Small intestine (tissue), 16 donors: ENCODE measurements at places on chromosomes 2 and 18. TPM values are rescaled to one million over a fixed set of nuclear protein-coding genes. Genes with fewer than 3 reads are reported as not detected.
A peak's percentile ranks its signal among the peaks of the same experiment; 100 is the strongest.

DNA sequence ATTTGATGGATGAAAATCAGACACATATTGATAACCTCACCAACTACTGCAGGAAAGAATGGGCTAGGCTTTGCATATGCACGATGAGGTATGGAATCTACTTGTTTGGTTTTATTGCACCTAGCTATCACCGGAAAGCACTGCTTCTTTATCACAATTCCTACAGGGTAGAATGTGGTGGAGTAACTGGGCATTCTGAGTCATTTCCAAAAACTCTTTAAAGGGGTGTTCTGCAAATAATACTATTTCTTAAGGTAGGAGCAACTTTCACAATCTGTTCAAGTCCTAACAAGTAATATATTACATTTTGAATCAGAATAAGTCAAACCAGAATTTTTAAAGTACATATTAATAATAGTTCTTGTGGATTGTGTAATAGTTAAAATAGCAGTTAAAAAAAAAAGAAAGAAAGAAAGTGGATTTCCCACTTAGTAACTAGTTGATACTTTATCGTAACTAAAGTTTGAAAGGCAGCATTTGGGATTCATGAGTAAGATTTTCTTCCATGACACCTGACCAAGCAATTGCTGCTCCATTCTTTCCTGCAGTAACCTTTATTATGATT, 40.5 kb downstream of the INO80C start:
- no peak for DNase-seq
- no peak overlapping the region for H3K27ac ChIP-seq
- H3K27me3 ChIP-seq = no peaks in the 10 kb centered on the region
- peaks cover 3% of the 10 kb centered on the region for H3K4me1 ChIP-seq
- no peaks in the 10 kb centered on the region for H3K36me3 ChIP-seq

- no peak overlapping the region for H3K4me3 ChIP-seq
- no peaks in the 10 kb centered on the region for H3K27me3 ChIP-seq
- H3K27ac ChIP-seq = no peak overlapping the region
- no peaks in the 10 kb centered on the region for H3K4me1 ChIP-seq
- DNase-seq = no peak
These were observed 352.4 kb downstream of the PTPRM start for GRCh38 chr18:7919565-7919964.

DNA sequence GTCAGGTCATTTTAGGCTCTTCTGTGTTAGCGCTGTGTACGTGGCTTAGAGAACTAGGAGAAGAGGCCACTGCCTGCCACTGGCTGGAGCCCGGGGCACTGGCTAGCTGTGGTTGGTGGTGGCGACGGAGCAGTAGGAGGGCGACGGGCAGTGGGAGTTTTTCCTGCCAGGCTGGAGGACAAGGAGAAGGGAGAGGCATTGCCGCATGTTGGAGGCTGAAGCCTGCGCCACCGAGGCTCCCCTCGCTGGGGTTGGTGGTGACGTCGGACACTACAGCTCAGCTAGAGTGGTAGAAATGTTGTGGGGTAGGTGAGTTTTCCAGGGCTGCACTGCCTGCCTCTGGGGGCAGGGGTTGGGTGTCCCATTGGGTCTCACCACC, 41.7 kb upstream of the IMP4 start:
- H3K27me3 ChIP-seq = no peaks in the 10 kb centered on the region
- no peaks in the 10 kb centered on the region for H3K4me1 ChIP-seq
- DNase-seq = no peak
- no peak overlapping the region for H3K4me3 ChIP-seq

- H3K27me3 ChIP-seq = no peaks in the 10 kb centered on the region
- no peak overlapping the region for H3K4me3 ChIP-seq
- H3K36me3 ChIP-seq = no peaks in the 10 kb centered on the region
- DNase-seq = no peak
- H3K4me1 ChIP-seq = no peaks in the 10 kb centered on the region
These were observed 34.4 kb downstream of the CYP27C1 start for GRCh38 chr2:127185705-127186104.

GRCh38 chr2:70123051-70123828, 36.0 kb downstream of the PCBP1 start:
- H3K4me3 ChIP-seq = peak overlapping the region; percentile 93
- no peaks in the 10 kb centered on the region for H3K36me3 ChIP-seq
- H3K4me1 ChIP-seq = no peaks in the 10 kb centered on the region

GRCh38 chr2:134324947-134325346, 71.1 kb downstream of the MGAT5 start:
- H3K27ac ChIP-seq = no peak overlapping the region
- H3K4me1 ChIP-seq = no peaks in the 10 kb centered on the region
- no peaks in the 10 kb centered on the region for H3K27me3 ChIP-seq
- no peak overlapping the region for H3K4me3 ChIP-seq
- no peaks in the 10 kb centered on the region for H3K36me3 ChIP-seq

DNA sequence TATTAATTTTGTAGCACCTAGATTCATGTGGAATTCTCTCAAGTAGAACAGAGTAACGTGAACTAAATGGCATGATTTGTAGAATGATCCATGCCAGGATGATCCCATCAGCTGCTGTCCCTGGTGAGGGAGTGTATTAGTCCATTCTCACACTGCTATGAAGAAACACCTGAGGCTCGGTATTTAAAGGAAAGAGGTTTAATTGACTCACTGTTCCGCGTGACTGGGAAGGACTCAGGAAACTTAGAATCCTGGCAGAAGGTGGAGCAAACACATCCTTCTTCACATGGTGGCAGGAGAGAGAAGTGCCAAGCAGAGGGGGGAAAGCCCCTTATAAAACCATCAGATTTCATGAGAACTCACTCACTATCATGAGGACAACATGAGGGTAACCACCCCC, 312.6 kb downstream of the PTPRM start:
- no peak overlapping the region for H3K27ac ChIP-seq
- H3K36me3 ChIP-seq = no peaks in the 10 kb centered on the region
- no peak overlapping the region for H3K4me3 ChIP-seq
- no peaks in the 10 kb centered on the region for H3K4me1 ChIP-seq

DNA sequence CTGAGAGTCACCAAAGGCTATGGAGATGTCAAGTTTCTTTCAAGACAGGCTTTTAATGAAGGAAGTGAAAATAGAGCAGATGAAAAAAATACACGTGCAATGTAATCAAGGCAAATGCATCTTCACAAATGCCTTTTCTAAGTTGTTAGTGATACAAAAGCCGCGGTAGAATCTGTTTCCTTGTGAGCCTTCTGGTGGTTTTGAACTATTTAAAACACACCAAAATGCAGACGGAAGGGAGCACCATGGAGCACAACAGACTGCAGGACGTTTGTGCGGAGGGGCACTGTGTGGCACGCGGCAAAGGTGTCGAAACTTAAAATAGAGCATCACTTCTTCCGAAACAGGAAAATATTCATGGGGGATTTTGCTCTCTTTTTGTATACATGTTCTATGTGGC, 65.0 kb upstream of the BOD1L2 start:
- H3K27ac ChIP-seq = no peak overlapping the region
- peaks cover 2% of the 10 kb centered on the region for H3K4me1 ChIP-seq
- H3K4me3 ChIP-seq = no peak overlapping the region
- no peaks in the 10 kb centered on the region for H3K36me3 ChIP-seq

- no peaks in the 10 kb centered on the region for H3K27me3 ChIP-seq
- peak; percentile 37 for DNase-seq
- no peak overlapping the region for H3K27ac ChIP-seq
- H3K4me1 ChIP-seq = peaks cover 11% of the 10 kb centered on the region
These were observed 725 bp upstream of the ANKRD53 start for GRCh38 chr2:70977605-70978205.

DNA sequence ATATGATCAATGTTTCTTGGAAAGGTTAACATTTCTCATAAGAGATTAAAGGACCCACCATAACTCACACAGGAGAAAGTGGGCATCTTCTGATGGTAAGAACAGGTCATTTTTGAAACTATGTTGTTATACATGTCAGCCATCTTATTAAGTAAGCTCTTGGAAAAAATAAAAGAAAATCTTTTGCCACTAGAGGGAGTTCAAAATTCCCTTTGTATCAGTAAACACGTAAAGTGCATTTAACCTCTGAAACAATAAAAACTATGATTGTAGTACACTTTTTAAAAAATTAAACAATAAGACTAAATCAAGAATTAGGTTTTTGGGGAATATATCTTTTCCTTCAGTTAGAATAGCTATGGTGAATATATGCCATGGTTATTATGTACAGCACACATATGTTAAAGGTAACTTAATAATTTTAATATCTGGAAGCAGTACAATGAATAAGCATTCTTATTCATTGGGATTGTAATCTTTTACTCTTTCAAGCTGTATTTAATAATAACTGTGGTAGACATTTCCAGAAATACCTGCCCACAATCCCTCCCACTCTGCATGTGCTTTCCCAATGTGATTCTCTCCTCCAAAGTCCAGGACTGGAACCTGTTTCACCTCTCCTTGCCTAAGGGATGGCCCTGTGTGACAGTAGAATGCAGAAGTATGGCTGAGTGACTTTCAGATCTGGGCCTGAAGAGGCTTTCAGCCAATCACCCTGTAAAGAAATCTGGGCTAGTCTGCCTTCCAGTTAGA, 64.2 kb downstream of the RBMS1 start:
- no peaks in the 10 kb centered on the region for H3K36me3 ChIP-seq
- peak; percentile 65 for DNase-seq
- no peak overlapping the region for H3K4me3 ChIP-seq
- H3K4me1 ChIP-seq = peaks cover 9% of the 10 kb centered on the region
- no peaks in the 10 kb centered on the region for H3K27me3 ChIP-seq
- H3K27ac ChIP-seq = peak overlapping the region; percentile 52

DNA sequence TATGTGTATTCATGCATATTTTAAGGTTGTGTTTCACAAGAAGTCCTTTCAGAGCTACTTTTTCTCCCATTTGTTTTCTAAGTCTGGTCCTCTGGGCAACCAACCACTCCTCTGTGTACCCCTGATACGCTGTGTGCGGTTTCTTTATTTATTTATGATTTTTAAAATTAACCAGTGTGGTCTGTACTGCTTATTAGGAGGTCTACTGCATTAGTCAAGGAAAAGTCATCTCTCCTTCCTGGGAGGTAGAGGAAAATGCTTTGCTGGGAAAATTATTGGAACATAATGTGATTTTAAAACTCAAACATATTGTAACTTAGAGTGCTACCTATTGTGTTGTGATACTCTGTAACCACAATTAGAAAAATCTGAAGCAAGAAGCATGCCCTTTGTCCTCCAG, 1404.3 kb downstream of the SUCLG1 start:
- H3K4me3 ChIP-seq = no peak overlapping the region
- no peak for DNase-seq

DNA sequence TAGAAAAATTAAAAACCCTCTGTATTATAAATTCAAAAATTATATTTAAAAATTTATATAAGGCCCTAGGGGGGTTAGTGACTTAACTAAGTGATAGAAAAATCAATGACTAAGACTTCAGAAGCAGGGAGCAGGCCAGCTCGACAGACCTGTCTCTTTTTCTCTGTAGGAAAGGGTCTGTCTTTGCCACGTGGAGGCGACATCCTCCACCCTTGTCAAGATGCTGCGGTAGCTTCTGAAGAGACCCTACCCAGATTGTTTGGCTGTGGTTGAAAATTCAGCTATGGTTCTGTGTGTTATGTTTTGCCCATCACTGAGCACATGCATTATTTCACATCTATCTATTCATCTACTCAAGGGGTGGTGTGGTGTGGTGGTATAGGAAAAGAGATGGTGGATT, 8.2 kb upstream of the SLC4A3 start:
- no peak for DNase-seq
- H3K27ac ChIP-seq = no peak overlapping the region

GRCh38 chr2:136653861-136654260, 111.5 kb upstream of the THSD7B start:
- peak; percentile 5 for DNase-seq
- H3K4me3 ChIP-seq = no peak overlapping the region
- peaks cover 3% of the 10 kb centered on the region for H3K27me3 ChIP-seq
- H3K4me1 ChIP-seq = no peaks in the 10 kb centered on the region
- no peaks in the 10 kb centered on the region for H3K36me3 ChIP-seq

DNA sequence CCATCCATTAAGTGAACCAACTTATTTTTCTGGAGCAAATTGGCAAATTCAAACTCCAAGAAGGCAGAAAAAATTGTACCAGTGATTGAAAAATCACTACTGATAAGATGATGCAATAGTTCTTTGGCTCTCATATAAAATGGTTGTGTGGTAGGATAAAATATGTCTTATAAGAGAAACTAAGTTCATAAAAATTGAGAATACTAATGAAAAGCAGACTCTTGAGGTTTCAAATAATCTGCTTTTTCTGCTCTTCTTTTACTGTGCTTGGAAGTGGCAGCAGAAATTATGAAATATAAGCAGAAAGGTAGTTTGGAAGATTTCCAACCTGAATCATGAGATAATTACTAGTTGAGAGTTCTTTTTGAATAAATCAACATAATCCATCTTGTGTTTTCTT, 61.9 kb downstream of the PPP1R1C start:
- no peak overlapping the region for H3K4me3 ChIP-seq
- H3K27ac ChIP-seq = no peak overlapping the region
- H3K27me3 ChIP-seq = no peaks in the 10 kb centered on the region

DNA sequence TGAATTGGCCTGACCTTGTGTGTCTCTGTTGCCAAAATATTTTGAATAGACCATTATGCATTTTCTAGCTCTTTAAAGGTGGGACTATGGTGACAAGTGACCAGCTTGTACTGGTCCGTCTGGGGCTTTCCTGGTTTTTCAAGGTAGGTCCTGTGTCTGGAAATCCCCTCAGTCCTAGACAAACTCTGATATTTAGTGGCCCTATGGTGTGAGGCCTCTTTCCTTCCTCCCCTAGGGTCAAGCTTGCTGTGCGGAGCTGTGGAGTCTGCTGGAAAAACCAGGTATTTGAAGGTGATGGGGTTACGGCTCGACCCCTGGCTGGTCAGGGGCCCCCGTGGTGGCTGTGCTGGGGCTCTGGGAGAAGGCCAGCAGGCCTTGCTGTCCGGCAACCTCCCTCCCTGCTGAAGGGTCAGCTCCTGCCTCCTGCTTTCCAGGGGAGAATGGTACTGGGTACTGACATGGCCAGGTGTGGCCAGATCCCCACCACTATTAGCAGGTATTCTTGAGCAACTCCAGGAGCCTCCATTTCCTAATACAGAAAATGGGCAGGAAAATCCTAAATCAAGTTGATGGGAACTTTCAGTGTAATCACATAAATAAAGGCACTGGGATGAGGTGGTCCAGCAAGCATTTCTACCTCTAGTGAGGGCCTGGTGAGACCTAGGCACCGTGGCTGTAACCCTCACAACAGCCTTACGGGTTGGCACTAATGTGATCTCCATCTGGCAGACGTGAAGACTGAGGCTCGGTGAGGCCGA, 86.2 kb upstream of the HS6ST1 start:
- no peaks in the 10 kb centered on the region for H3K27me3 ChIP-seq
- DNase-seq = no peak
- H3K27ac ChIP-seq = no peak overlapping the region
- H3K4me3 ChIP-seq = no peak overlapping the region
- no peaks in the 10 kb centered on the region for H3K4me1 ChIP-seq

- H3K4me1 ChIP-seq = no peaks in the 10 kb centered on the region
- no peak overlapping the region for H3K4me3 ChIP-seq
- no peak overlapping the region for H3K27ac ChIP-seq
- H3K36me3 ChIP-seq = peaks cover 9% of the 10 kb centered on the region
- DNase-seq = no peak
These were observed 26.5 kb downstream of the NFATC1 start for GRCh38 chr18:79422022-79422782.

Gene NEMP2
- polyA plus RNA-seq = 0.54 TPM

Gene LHCGR
- polyA plus RNA-seq = 0.04 TPM

Gene RAD51AP2
- 0.03 TPM for polyA plus RNA-seq

Gene CCDC74B
- polyA plus RNA-seq = 0.81 TPM

Gene CENPO
- polyA plus RNA-seq = 10.4 TPM

Gene SAP130
- 7.0 TPM for polyA plus RNA-seq

Gene SMC6
- polyA plus RNA-seq = 22.6 TPM

Gene PRKAG3
- polyA plus RNA-seq = not detected

Gene DPYSL5
- 0.27 TPM for polyA plus RNA-seq

Gene DNAH7
- under 0.01 TPM for polyA plus RNA-seq

Gene TMEM247
- not detected for polyA plus RNA-seq

Gene TNFAIP6
- polyA plus RNA-seq = not detected

Gene EVA1A
- polyA plus RNA-seq = 8.8 TPM

Gene SOWAHC
- 5.9 TPM for polyA plus RNA-seq

Gene AQP12B
- 11.5 TPM for polyA plus RNA-seq

Gene TWIST2
- not detected for polyA plus RNA-seq

Gene CTNNA2
- polyA plus RNA-seq = not detected

Gene SMYD1
- 0.34 TPM for polyA plus RNA-seq
